Activated B cell treated with CpG ODN at 0.5 μM for 24 hours (primary cell): ENCODE measurements at places on chromosomes 5 and 9.

DNA sequence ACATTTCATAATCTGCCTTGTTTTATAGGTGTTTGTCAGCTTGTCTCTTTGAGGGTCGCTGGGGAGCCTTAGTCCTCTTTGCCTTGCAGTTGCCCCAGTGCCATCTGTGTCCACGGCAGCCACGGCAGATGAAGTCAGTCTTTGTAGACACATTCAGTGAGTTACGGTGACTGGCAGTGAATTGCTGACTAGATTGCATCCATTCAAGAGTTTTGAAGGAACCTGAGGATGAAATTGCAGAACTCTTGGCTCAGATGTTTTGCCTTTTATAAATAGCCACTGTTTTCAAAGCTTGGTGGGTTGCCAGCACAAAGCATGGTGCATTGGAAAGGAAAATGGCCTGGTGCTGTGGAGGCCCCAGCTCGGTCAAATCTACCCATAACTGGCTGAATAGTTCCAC, 125.6 kb downstream of the TRIO start:
- peaks cover 59% of the 10 kb centered on the region for H3K4me1 ChIP-seq
- no peak overlapping the region for H3K4me3 ChIP-seq
- DNase-seq: no peak

- no peak overlapping the region for H3K27ac ChIP-seq
- H3K36me3 ChIP-seq: peaks cover 28% of the 10 kb centered on the region
- peaks cover 9% of the 10 kb centered on the region for H3K4me1 ChIP-seq
- no peak for DNase-seq
Observed at GRCh38 chr5:111495159-111495558, 17.2 kb downstream of the STARD4 start.

DNA sequence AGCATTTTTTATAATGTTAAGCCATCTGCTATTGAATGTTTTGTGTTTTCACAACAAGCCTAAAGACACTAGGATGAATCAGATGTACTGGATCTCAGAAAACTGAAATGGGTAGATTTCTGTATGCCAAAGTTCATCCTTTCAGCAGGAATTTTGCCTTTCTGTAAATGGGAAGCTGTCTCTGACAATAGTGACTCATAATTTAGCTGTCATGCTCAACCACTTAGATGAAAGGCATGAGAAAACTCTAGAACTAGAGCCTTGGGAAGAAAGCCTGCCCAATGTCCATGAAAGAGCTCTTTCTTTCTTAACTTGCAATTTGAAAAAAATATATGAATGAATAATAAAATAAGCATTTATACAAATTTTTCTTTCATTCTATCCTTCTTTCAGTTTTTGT, 616.0 kb upstream of the EDIL3 start:
- no peaks in the 10 kb centered on the region for H3K27me3 ChIP-seq
- H3K27ac ChIP-seq: no peak overlapping the region
- no peaks in the 10 kb centered on the region for H3K36me3 ChIP-seq
- H3K4me1 ChIP-seq: no peaks in the 10 kb centered on the region
- no peak overlapping the region for H3K4me3 ChIP-seq
- no peak for DNase-seq

- peaks cover 15% of the 10 kb centered on the region for H3K27me3 ChIP-seq
- no peaks in the 10 kb centered on the region for H3K36me3 ChIP-seq
- H3K4me1 ChIP-seq: peaks cover 3% of the 10 kb centered on the region
- no peak overlapping the region for H3K4me3 ChIP-seq
Observed at GRCh38 chr9:129785866-129786265, 17.1 kb upstream of the TOR1B start.
